ENCODE measurements at places on chromosomes 12 and 14. TPM values are rescaled to one million over a fixed set of nuclear protein-coding genes. Genes with fewer than 3 reads are reported as not detected.

KLRC4 gene
- total RNA-seq: not detected

FBLN5 gene
- total RNA-seq: 25.0 TPM

CNTN1 gene
- 16.2 TPM for total RNA-seq

SLC22A17 gene
- total RNA-seq: 8.1 TPM

TGM1 gene
- 0.55 TPM for total RNA-seq

LARP4 gene
- total RNA-seq: 42.6 TPM

LYZ gene
- not detected for total RNA-seq

EML5 gene
- 0.50 TPM for total RNA-seq

SYNDIG1L gene
- not detected for total RNA-seq

IAPP gene
- total RNA-seq: not detected

C12orf56 gene
- 3.3 TPM for total RNA-seq

CLEC4D gene
- not detected for total RNA-seq

MIP gene
- total RNA-seq: not detected

CD4 gene
- 0.25 TPM for total RNA-seq

JPH4 gene
- not detected for total RNA-seq

LPAR5 gene
- 0.12 TPM for total RNA-seq

RERGL gene
- not detected for total RNA-seq

Data from uterine smooth muscle cell (primary cell).